Neural crest cell (in vitro differentiated cells): ENCODE measurements at places on chromosomes 1 and 21.

DNA sequence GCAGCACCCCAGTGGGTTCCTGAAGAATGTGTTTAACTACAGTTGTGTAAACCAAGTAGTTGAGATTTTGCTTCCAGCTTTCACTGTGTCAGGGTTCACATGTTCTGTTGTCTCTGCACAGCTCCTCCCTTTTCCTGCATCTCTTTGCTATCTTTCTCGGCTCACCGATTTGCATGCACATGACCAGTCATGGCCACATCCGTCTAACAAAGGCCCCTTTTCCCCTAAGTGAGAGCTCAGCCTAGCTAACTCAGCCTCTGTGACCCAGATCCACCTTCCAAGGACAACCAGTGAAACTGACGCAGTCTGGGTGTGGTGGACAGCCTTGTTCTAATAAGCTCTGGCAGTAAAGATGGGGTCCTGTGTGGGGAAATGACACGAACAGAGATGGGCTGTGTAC lies 101.1 kb downstream of the ZP4 start:
- no peak for DNase-seq

DNA sequence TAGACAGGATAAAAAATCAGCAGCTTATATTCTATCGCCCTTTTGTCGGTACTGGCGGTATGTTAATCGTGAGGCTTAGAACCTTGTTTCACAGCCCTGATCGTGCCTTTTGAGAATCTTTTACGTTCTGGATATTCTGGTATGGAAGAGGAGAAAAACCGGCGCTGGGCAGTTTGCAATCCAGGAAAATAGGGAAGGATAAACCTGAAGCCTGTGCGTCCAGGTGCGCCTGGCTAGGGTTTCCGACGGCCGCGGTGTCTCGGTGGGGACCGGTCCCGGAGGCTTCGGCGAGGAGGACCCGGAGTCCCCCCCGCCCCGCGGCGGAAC lies 258 bp upstream of the SYPL2 start:
- no peak for DNase-seq

GRCh38 chr1:48889615-48890014 lies 112.9 kb upstream of the BEND5 start:
- no peak for DNase-seq

GRCh38 chr1:8396786-8397406 lies 79.0 kb downstream of the SLC45A1 start:
- no peak for DNase-seq

DNA sequence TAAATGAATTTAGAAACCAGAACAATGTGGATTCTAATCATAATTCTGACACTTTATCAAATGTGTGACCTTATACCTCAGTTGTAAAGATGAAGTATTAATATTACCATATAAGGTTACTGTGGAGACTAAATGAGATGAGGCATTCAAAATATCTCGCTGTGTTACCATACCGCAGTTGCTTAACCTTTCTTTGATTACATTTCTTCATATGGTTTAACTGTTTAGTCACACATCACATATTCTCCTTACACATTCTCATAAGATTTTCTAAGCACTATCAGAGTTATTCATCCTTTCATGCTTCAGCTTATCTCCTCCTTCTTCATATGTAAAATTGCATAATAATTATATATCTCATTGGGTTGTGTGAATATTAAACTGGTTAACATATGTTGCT lies 88.9 kb downstream of the LRRC53 start:
- no peak for DNase-seq
